T-cell (primary cell): ENCODE measurements at places on chromosomes 3 and 15. TPM values are rescaled to one million over a fixed set of nuclear protein-coding genes. Genes with fewer than 3 reads are reported as not detected.
A peak's percentile ranks its signal among the peaks of the same experiment; 100 is the strongest.

Gene CYP1A2
- not detected for total RNA-seq

DNA sequence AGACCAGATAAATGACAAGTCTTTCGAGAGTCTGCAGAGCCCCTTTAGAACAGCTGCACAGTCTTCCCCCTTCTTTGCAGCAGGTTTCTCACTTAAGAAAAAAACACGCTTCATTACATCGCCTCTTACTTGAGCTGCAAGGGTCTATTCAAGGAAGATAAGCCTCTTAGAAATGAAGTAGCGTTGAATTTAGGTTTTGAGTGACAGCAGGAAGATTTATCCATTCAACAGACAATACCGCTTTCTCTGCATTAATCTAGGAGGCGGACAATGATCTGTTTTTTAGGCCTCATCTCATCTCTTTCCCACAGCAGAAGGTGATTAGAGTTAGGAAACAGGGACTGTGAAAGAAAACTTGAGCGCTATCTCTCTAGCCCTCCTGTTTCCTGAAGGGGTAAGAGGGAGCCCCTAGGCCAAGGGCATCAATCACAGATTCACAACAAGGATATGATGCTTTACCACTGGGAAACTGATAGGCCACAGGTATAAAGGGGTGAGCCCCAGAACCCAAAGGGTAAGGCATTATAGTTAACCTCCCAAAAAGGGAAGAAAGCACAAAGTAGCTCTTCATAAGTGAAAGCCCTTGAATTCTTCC lies 84.3 kb downstream of the MECOM start:
- no peak overlapping the region for H3K27ac ChIP-seq
- DNase-seq: no peak
- H3K36me3 ChIP-seq: no peaks in the 10 kb centered on the region
- no peak overlapping the region for H3K4me3 ChIP-seq
- no peaks in the 10 kb centered on the region for H3K27me3 ChIP-seq

DNA sequence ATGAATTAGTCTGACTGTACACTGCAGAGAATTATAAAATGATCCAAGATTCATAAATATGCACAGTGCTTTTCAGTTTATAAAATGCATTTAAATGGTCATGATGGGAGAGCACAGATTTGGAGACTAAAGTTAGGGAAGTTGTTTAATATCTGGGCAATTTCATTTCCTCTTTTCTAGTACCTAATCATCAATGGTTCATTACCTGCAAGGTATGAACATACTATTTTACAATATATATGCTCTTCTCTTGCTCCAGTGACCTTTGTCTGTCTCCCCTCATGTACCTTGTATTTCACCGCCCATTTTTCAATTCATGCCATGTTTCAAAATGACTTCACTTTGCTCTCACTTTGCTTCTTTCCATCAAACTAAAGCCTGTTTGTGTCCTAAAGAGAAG lies 114.5 kb downstream of the SUCNR1 start:
- no peak overlapping the region for H3K27ac ChIP-seq
- H3K36me3 ChIP-seq: no peaks in the 10 kb centered on the region
- no peak overlapping the region for H3K4me3 ChIP-seq
- DNase-seq: no peak
- H3K4me1 ChIP-seq: no peaks in the 10 kb centered on the region

DNA sequence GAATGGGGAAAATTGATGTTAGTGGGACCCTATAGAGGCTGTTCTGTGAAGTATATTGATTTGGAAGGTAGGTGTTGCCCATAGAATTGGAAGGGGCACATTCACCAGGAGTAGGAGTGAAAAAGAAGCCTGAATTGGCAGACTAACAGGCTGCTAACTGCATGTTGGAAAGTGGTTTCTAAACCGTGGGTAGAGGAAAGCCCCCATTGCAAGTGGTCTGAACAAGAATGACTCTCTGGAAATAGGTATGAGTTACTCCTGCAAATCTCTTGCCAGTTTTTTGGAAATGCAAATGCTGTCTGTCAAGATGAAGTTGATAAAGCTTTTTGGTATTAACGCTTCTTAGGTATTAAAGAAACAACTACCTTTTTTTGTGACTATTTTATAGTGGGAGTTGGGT lies 3.5 kb downstream of the UBE2E1 start:
- no peak for DNase-seq
- H3K4me3 ChIP-seq: no peak overlapping the region
- H3K4me1 ChIP-seq: peaks cover 30% of the 10 kb centered on the region
- no peaks in the 10 kb centered on the region for H3K36me3 ChIP-seq
- H3K27me3 ChIP-seq: no peaks in the 10 kb centered on the region
- peak overlapping the region; percentile 64 for H3K27ac ChIP-seq

- H3K36me3 ChIP-seq: peaks cover 3% of the 10 kb centered on the region
- no peak overlapping the region for H3K4me3 ChIP-seq
- DNase-seq: no peak
- no peaks in the 10 kb centered on the region for H3K27me3 ChIP-seq
- H3K27ac ChIP-seq: no peak overlapping the region
These were observed 46.7 kb downstream of the TMOD3 start for GRCh38 chr15:51876169-51876568.

DNA sequence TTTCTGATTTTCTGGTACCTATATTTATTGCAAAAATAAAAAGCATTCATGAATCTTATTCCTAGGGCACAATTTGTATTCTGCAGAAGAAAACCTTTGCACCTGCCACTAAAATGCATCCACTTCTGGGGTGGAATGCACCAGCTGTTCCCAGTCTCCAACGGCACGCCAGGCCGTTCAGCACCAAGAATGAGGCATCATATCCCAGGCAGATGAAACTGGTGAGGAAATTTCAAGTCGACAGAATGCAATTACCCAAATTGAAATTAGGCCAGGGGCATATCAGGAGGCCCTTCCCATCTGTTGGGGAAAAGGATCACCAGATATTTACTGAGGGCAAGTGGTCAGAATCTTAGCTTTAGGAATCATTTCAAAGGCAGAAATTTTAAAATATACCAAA lies 13.6 kb upstream of the RBMS3 start:
- H3K27ac ChIP-seq: no peak overlapping the region
- no peak overlapping the region for H3K4me3 ChIP-seq
- no peaks in the 10 kb centered on the region for H3K4me1 ChIP-seq
- no peaks in the 10 kb centered on the region for H3K27me3 ChIP-seq
- no peaks in the 10 kb centered on the region for H3K36me3 ChIP-seq

- no peaks in the 10 kb centered on the region for H3K27me3 ChIP-seq
- no peaks in the 10 kb centered on the region for H3K36me3 ChIP-seq
- peaks cover 34% of the 10 kb centered on the region for H3K4me1 ChIP-seq
- peak overlapping the region; percentile 87 for H3K4me3 ChIP-seq
These were observed 296 bp downstream of the TPRA1 start for GRCh38 chr3:127590282-127590592.

DNA sequence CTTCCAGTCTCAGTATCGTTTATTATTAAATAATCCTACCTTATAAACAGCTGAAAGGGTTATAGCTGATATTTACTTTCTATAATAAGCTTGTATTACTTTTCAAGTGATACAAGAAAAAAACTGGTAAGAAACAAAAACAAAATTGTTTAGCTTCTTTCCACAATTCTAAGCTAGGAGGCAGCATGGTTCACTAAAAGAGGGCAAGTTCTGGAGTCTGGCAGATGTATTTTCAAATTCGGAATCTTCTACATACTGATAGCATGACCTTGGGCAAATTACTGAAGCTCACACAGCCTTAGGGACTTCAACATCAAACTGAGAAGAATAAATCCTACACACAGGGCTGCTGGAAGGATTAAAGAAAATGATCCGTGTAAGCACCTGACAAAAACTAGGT lies 15.4 kb downstream of the C15orf62 start:
- H3K4me1 ChIP-seq: peaks cover 3% of the 10 kb centered on the region
- no peak for DNase-seq
- H3K27me3 ChIP-seq: no peaks in the 10 kb centered on the region
- H3K36me3 ChIP-seq: no peaks in the 10 kb centered on the region
- H3K4me3 ChIP-seq: no peak overlapping the region
- H3K27ac ChIP-seq: no peak overlapping the region
